ENCODE measurements at places on chromosomes 11 and 22.

GRCh38 chr22:36860821-36861659 is at the start of gene NCF4:
Gene NCF4, plus strand, starts transcription at chr22:36861006. Its CDS starts 166 bp downstream, at chr22:36861172.
- no peak for DNase-seq

- DNase-seq, result no peak
These were observed 29.4 kb downstream of the CCDC83 start for GRCh38 chr11:85884581-85885021.

- no peak for DNase-seq
These were observed 121.3 kb downstream of the NECTIN1 start for GRCh38 chr11:119607726-119608125.

DNA sequence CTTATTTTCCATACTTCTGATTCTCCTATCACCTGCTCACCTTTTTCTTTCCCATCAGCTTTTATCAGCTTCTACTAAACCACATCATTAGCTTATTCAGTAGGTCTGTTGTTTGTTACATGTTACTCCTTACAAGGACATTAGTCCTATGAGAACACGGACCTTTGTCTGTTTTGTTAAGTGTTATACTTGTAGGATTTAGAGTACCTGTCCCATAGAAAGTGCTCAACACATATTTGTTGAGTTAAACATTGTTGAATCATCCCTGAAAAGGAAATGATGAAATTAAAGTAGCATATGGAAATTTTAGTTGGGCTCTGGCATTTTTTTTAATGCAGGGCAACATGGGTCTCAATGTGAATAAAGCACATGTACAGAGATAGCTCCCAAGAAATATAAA is 222.1 kb upstream of the CARD18 start:
- DNase-seq, result no peak

DNA sequence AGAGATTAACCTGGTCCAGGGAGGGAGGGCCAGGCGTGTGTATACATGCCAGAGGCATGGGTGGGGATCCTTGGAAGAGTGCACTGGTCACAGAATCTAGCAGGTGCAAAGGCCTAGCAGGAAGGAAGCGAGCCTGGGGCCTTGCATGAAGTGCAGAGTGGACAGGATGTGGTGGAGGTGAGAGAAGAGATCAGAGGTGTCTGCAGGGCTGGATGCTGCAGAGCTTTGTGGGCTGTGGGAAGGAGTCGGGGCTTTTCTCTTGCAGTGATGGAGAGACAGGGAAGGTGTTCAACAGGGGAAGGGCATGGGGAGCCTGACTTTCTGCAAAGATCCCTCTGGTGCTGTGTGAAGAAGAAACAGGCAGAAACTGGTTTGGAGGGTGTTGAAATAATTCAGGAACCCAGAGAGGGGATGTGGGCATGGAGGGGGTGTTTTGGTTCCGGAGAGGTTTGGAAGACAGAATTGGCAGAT is 2.5 kb upstream of the TPST2 start:
- no peak for DNase-seq

DNA sequence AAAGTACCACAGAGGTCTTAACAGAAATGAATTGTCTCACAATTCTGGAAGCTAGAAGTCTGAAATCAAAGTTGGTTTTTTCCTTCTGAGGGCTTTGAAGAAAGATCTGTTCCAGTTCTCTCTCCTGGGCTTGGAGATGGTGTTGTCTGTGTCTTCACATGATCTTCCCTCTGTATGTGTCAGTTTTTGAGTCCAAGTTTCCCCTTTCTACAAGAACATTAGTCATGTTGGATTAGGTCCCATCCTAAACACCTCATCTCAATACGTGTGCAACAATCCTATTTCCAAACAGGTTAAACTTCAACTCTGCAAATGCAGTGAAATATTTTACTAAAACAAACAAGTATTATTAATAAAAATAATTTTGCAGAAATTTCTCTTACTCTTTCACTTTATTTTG is 3.1 kb upstream of the PTS start:
- DNase-seq, result no peak

DNA sequence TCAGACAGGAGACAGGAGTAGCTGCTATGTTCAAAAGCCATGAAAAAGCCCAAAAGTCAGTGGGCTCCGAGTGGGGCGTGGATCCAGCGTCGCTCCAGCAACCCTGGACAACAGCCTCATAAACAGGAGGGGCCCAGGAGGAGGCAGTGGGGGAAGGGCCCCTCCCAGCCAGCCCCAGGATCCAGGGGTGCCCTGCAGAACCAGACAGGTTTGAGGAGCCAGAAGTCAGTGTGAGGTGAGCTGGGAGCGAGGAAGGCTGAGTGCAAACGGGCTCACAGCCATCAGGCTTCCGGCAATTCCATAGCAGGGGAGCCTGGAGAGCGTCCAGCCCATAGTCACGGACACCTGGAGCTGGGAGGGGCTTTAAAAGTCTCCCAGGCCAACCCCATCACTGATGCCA is 217.7 kb downstream of the MN1 start:
- DNase-seq, result no peak

DNA sequence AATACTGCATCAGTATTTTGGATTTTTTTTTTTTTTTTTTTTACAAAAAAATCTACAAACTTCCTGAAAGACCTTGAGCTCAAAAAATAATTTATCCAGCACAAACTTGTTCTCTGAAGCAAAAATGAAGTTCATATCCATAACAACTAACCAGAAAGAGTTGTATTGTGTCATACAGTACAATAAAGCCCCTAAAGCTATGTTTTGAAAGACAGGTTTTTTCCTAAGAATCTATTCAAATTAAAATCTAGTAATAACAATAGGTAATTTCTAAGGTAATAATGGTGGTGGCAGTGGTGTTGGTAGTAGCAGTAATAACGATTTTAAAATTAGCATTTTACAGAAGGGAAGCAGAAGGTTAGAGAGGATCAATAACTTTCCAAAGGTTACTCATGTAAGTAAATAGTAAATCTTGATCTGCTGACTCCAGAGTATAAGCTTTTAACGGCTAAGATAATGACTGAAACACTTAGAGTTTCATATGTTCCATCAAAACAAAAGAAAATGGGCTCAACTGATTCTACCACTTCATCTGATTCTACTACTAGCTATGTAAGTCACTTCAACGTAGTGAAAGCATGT is 53.3 kb upstream of the GAB2 start:
- no peak for DNase-seq

DNA sequence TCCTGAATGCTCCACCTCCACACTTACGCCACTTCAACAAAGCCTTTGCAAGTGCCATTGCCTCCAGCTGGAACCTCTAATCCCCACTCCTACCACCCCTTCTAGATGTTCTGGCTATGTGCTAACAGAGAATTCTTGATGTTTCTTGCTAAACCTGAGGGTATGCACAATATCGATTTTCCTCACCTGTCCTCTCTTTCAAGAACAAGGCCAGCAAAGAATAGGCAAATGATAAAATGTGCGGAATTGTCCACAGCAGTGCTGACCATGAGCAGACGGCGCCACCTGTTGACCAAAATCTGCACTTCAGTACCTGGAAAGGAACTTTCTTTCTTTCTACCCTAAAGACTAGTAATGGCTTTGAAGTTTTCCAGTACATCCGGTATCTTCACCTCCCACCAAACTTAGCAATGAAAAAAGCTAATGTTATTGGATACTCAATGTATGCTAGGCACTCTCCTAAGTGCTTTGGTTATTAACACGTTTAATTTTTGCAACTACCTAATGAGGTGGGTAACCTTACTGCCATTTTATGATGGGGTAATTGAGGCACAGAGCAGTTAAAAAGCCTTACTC is 3.4 kb downstream of the TIMM10 start:
- peak; percentile 62 for DNase-seq

DNA sequence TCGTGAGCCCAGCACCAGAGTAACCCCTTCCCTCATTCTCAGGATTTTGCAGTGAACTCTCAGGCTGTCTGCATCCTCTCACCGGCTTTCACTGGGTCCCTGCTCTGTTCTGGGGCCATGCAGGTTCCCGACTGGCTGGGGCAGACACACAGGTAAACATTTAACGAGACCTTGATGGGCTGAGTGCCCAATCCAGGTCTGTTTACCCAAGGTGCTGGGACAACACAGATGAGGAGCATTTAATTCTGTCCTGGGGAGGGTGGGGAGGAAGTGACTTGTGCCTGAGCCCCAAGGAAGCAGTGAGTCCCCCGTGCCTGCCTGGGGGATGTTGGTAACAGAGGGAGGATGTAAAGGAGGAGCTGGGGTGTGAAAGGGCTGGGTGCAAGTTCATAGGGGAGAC is 4.4 kb downstream of the BIK start:
- no peak for DNase-seq

DNA sequence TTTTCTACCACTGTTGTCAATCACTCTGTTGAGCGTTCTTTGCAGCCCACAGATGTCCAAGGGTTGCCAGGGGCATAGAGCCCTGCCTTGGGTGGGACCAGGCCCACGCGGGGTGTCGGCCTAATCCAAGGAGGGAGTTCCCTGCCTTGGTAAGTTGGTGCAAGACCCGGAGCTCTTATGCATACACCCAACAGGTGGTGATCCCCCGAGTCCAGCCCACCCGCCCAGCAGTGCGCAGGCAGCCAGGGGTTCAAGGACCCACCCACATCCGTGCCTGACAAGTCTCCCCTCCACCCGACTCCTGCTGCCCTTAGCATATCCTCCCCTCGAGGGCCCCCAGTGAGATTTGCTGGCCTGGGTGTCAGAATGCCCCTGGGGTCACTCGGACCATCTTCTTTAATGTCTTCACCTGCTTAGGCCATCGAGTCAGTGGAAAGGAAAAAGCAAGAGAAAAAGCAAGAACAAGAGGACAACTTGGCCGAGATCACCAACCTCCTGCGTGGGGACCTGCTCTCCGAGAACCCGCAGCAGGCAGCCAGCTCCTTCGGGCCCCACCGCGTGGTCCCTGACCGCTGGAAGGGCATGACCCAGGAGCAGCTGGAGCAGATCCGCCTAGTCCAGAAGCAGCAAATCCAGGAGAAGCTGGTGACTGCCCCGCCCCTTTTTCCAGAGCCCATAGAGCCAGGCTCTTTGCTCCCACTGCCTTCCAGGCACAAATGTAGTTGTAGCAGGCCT is 12.2 kb downstream of the RIBC2 start:
- DNase-seq, result no peak

DNA sequence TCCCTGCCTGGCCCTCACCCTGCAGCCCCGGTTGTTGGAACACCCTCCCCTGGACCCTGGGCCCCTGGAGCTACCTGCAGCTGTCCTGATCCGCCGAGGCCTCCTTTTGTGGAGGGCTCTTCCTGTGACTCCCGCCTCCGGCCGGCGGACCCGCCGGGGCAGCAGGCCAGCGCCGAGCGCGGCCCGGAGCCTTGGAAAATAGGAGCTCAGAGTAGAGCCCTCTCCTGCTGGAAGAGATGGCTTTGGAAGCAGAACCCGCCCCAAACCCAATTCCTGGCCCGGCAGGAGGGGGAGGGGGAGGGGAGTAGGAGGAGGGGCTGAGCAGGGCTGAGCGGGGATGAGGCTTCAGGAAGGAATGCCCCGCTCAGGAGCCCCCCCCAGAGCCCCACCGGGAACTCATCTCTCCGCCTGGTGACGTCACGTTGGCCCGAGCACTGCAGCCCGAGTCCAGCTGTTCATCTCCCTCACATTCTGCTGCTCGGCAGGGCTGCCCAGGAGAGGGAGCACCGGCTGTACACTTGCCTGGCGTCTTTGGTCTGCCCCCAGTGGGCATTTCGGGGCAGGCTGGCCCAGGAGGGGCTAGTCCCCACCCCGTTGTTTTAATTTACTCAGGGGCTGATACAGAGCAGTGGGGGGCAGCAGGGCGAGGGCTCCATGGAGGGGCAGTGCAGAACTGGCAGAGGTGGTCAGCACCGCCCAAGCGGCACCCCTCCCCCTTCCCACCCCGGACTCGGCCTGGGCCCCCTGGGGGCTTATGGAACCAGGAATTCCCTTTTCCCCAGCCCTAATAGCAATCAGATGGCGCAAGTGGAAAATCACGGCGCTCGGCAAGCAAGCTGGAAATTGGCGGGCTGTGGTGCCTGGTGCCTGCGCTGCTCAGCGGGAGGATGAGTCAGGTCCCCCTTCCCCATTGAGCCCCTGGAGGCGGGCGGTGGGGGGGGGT is at the start of gene MRGPRF:
Gene MRGPRF, minus strand, starts transcription at position 238 of the 943 bp plus-strand sequence. CDS start 3,345 bp downstream, outside the sequence.
- no peak for DNase-seq

DNA sequence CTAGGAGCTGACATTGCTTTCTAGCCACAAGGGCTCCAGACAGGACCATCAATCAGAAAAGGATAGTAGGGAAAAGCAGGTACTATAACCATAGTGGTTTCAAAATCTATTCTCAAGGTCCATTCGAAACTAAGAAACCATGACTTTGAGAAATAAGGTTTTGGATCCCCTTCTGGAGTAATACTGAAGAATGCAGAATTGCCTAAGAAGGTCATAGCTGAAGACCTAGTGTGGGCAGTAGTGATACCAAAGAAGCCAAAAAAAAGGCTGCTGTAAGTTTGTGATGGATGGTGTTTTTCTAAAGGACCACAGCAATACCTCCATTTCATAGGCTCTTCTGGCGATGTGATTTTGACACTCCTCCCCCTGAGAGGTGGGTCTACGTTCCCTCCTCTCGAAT is 163.1 kb downstream of the MAML2 start:
- no peak for DNase-seq

DNA sequence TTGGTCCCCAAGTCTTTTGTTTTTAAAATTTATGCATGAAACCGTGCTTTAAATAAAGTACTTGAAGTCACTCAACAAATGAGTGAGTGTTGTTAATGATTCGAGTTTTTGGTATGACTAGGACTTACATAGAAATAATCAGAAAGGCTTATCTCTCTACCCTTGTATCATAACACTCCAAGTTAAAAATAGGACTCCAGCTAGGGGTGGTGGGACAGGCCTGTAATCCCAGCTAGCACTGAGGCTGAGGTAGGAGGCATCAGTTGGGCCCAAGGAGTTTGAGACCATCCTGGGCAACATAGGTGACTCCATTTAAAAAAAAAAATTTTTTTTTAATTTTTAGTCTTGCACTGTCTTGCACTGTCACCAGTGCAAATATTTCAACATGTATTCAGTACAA is 55.6 kb downstream of the BCL2L13 start:
- no peak for DNase-seq

DNA sequence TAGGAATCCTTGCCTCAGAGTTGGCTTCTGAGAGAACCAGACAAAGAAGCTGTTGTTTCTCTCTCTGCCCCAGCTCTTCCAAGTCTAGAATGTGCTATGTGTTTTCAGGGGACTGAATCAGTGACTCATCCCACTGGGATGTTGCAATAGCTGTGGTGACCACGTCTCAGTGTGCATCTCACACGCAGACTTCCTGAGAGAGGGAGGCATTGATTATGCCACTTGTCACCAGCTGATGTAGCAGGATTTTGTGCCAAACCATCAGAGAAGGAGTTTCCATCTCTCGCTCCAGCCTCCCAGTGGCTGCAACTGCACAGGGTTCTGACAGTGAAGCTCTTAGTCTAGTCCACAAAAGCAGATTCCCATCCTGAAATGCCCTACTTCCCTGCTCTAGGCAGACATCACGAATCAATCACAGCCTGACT is 455.8 kb downstream of the MIAT start:
- no peak for DNase-seq

- DNase-seq, result no peak
These were observed 98.2 kb upstream of the NNMT start for GRCh38 chr11:114197799-114198500.

DNA sequence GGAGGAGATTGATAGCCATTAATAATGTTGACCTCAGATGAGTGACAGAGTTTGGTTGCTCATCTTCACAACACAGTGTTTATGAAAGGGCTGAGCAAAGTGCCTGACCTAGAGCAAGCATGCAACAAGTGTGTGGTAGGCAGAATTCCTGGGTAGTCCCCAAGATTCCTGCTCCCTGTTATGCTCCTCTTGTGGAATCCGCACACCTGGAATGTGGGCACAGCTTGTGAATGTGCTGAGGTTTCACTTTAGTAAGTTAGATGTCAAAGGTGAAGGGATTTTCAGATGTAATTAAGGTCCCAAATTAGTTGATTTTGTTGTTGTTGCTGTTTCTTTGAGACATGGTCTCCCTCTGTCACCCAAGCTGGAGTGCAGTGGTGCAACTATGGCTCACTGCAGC is 20.7 kb upstream of the SPON1 start:
- no peak for DNase-seq

GRCh38 chr11:72354356-72355115 is 79.8 kb downstream of the CLPB start:
- no peak for DNase-seq

All from effector CD8-positive, alpha-beta T cell (primary cell).